ENCODE measurements at places on chromosomes 1 and 21.

GRCh38 chr1:227429447-227430359 is 111.4 kb upstream of the CDC42BPA start:
- no peak for DNase-seq

GRCh38 chr1:89953131-89953626 is 41.7 kb upstream of the ZNF326 start:
- DNase-seq = peak; percentile 70

- DNase-seq = no peak
Observed at GRCh38 chr1:59229138-59229537, 67.8 kb upstream of the FGGY start.

DNA sequence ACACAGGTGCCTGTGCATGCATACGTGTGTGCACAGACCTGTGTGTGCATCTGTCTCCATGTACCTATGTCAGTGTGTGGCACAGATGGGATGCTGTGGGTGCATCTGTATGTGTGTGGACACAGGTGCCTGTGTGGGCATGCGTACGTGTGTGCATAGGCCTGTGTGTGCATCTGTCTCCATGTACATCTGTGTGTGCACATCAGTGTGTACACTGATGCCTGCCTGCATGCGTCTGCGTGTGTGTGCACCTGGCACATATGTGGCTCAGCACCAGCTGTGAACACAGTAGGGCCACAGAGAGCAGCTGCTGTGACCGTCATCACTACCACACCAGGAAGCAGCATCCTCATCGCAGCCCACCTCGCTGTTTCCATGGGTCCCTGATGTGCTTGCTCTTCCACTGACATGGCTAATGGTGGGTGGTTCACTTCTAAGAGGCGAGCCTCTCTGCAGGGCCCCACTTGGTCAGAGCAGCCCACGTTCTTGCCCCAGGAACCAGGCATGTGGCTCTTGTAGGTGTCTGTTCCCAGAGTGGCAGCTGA is 9.6 kb upstream of the SPATC1L start:
- DNase-seq = no peak

DNA sequence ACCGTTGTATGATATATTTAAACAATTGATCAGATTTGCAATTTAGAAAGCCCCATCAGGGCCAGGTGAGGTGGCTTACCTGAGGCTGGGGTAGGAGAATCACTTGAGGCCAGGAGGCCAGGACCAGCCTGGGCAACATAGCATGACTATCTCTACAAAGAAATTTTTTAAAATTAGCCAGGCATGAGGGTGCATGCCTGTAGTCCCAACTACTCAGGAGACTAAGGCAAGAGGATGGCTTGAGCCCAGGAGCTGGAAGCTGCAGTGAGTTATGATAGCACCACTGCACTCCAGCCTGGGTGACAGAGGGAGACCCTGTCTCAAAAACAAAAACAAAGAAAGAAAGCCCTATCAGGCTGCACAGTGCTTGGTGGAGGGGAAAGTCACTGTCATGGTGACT is 159.9 kb upstream of the RAB4A start:
- no peak for DNase-seq

DNA sequence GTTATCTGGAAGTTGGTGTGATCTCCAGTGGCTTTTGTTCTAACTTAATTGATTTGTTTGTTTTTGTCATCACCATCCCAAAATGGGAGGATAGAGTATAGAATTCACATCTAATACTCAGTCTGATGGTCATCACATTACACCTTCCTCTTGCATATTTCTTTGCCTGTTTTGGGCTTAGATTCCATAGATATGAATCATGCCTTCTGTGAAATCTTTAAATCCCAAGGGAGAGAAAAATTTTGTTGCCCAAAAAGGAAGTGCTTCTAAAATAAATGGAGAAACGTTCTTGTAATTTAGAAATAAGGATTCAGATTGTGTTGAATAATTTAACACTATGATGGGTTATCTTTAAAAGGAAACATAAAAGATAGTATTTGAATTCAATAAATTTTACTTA is 446.0 kb upstream of the LRRC7 start:
- DNase-seq = no peak

GRCh38 chr1:168845140-168845539 is 116.1 kb upstream of the DPT start:
- no peak for DNase-seq

GRCh38 chr1:174359454-174359805 is 88.3 kb upstream of the GPR52 start:
- DNase-seq = no peak

DNA sequence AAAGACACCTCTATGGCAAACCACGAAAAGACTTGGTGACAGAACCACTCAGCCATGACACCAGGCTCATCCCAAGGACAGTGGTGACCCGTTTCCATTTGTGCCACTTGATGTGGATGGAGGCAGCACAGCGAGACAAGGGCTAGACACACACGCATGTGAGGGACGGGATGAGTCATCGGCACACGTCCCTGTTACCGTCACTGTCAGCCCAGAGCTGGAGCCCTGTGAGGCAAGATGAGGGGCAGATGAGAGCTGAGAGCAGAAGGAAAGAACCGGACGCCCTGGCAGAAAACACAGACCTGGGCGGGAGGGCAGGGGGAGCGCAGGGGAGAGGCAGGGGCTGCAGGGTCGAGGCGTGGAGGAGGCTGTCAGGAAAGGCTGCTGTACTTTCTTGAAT is 57.8 kb downstream of the SIK1 start:
- DNase-seq = no peak
